GM12891 (cell line): ENCODE measurements at places on chromosomes 6 and 20.

DNA sequence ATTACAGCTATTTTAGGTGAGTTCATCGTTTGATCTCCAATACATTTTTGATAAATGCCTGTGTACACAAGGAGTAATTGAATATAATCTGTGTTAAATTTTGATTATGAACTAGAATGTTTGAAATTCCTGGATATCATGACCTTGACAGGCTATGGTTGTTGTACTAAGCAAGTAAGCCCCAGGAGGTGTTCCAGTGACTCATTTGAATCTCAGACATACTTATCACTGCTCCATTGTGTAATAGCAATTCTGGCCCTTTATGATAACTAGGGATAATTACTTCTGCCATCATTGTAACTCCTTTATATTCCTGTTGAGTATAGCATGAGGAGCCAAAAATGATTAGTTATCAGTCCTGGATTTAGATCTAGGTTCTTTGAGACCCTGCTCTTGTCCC lies 1424.6 kb upstream of the ADGRB3 start:
- no peak for DNase-seq

DNA sequence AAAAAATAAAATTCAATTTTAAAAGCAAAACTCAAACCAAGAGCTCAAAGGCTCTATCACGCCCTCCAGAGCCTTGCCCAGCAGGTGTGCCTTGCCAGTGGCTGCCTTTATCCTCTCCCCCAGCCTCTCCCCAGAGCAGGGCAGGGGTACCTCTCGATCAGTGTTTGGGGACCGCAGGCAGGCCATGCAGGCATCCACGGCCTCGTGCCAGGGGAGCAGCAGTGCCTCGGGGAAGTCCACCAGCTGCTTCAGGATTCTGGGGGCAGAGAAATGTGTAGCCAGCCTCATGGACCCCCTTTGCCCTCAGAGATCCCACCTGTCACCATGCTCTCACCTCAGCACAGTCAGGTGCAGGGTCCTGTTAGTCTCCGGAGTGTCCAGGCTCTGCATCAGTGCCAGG lies 5.7 kb downstream of the CUL7 start:
- DNase-seq = no peak

DNA sequence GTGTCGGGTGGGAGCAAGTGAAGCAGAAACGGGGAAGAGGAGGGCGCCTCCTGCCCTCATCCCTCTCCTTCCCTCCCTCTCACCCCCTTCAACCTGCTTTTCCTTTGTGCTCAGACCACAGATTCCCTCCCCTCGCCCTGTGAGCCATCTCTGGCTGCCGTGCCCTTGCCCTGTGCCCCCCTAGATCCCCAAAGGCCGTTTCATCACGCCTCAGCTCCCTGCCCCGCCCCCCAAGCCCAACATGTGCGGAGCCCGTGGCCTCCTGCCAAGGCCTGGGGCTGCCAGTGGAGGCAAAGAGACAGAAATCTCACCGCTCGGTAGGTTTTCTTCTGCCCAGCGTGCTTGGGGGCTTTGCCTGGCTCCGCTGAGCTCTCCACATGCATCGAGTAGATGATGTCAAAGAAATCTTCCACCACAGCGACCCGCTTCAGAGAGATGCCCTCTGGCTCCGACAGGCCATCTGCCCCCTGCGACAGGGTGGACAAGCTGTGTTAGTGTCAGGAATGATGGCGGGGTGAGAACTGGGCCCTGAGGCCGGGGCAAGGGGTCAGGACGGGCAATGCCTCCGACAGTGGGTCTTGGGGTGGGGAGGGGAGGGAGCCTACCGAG lies 57.6 kb downstream of the NOL4L start:
- DNase-seq = no peak

DNA sequence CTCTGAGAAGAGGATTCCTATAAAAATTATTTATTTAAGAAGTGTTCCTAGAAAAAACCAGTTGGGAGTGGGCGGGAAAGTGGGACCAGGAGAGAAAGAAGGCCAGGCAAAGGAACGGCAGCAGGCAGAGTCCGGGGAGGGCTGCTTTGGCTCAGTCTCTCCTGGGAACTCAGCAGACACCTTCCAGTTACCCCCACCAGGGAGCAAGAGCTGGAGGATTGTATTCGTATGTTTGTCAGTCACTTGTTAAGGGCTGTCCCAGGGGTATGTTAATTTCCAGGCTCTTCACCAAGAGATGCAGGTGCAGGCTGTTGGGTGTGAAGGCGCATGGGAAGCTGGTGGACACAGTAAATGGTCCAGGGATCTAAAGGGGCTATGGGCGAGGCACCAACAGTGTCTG lies 53.0 kb upstream of the CHD6 start:
- DNase-seq = no peak

DNA sequence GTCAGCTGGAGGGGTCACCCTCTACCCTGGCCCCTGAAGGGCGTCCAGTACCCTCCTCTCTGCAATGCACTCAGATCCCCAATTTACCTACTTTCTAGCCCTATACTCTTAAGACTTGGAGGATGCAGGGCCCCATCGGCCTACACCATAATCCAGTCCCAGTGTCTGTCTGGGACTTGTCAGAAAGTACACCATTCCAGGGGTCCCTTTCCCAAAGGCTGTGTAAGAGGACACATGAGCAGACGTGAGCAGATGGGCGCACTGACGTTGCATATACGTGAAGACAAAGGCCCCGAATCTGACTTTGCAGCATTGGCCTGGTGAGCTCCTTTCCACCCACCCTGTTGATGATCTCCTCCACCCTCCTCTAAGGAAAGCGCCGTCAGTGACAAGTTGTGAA lies 20.9 kb upstream of the SMOC2 start:
- no peak for DNase-seq

GRCh38 chr20:58646257-58646656 lies 4.8 kb upstream of the STX16 start:
- DNase-seq = no peak

DNA sequence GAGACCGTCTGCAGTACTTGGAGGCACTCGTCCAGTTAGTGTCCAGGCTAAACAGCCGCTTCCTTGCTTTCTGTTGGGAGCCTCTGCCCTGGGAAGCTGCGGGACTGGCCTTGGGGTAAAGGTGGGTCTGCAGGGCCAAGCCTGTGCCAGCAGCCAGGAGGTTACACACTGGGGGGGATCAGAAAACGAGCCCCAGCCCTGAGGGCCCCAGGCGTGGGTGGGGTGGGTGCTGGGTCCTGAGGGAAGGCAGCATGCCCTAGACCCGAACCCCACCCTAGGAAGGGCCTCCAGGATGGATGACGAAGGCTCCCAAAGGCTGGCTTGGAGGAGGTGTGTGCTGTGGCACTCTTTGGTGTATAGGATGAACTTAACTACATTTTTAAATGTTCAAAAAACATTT lies 335.2 kb downstream of the ZFAND3 start:
- DNase-seq = no peak

GRCh38 chr6:3669916-3670315 lies 81.6 kb downstream of the PXDC1 start:
- no peak for DNase-seq

- no peak for DNase-seq
These were observed 413.3 kb downstream of the ESR1 start for GRCh38 chr6:152220786-152221185.

GRCh38 chr6:37696220-37696840 lies 1.4 kb downstream of the MDGA1 start:
- DNase-seq = peak; percentile 42
